ENCODE measurements at places on chromosomes 5 and 9. TPM values are rescaled to one million over a fixed set of nuclear protein-coding genes. Genes with fewer than 3 reads are reported as not detected.

The PCDHAC2 gene
- total RNA-seq = not detected

The GLRA1 gene
- not detected for total RNA-seq

The FAM81B gene
- 1.8 TPM for total RNA-seq

The OBP2B gene
- not detected for total RNA-seq

The LIX1 gene
- not detected for total RNA-seq

The SMIM27 gene
- total RNA-seq = 6.8 TPM

The PCDHB12 gene
- total RNA-seq = not detected

The TAF11L10 gene
- not detected for total RNA-seq

The PKD2L2 gene
- not detected for total RNA-seq

The SPRY4 gene
- total RNA-seq = not detected

The ARL14EPL gene
- not detected for total RNA-seq

The FBP1 gene
- total RNA-seq = 12.2 TPM

The BRINP1 gene
- not detected for total RNA-seq

The FOXD4L6 gene
- total RNA-seq = not detected

The CSNK1A1 gene
- 249 TPM for total RNA-seq

The MARVELD2 gene
- 0.10 TPM for total RNA-seq

The LIFR gene
- total RNA-seq = 0.31 TPM

The RGS3 gene
- total RNA-seq = 15.4 TPM

The INSYN2B gene
- total RNA-seq = not detected
